ENCODE measurements at places on chromosomes 11 and 22.

GRCh38 chr11:21930408-21930807, 262.5 kb upstream of the ANO5 start:
- DNase-seq = no peak

DNA sequence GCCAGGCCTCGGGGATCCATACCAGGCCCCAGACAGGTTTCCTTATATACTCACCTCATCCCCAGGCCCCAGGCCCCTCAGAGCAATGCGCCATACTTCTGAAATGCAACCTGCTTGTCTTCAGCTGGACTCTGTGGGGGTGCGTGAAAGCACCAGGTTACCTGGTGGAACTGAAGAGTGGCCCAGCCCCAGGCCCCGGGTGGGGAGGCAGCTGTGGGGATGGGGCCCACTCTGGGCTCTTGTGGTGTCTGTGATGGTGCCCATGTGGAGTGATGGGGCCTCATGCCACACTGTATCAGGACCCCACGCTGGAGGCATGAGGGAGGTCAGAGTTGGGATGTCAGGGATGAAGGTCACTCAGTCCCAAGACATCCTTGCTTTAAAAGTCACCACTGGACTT, 999.0 kb downstream of the BRD1 start:
- no peak for DNase-seq

GRCh38 chr11:44258190-44258489, 51.8 kb downstream of the ALX4 start:
- DNase-seq = peak; percentile 18

DNA sequence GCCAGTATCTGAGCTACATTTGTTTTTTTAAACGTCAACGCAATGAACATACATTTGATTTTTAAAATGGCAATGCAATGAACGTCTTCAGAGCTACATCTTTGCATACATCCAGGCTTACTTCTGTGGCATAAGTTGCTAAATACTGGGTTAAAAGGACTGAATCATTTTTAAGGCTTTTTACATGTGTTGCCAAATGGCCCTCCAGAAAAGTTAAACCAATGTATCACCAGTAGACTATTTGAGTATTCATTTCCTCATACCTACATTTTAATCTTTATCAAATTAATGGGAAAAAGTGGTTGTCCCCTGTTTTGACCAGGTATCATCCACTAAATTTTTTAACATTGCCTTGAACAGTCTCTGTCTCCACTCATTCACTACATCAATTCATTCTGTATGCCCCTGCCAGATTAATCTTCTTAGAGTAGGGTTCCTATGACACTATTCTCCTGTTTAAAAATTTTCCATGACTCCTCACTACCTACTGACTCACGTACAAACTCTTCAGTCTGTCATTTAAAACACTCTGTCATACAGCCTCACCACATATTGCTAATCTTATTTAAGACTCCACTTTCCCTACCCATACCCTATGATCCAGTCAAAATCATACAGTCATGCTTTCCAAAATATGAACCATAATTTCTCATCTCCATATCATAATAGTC, 12.4 kb upstream of the PRRG4 start:
- DNase-seq = no peak

DNA sequence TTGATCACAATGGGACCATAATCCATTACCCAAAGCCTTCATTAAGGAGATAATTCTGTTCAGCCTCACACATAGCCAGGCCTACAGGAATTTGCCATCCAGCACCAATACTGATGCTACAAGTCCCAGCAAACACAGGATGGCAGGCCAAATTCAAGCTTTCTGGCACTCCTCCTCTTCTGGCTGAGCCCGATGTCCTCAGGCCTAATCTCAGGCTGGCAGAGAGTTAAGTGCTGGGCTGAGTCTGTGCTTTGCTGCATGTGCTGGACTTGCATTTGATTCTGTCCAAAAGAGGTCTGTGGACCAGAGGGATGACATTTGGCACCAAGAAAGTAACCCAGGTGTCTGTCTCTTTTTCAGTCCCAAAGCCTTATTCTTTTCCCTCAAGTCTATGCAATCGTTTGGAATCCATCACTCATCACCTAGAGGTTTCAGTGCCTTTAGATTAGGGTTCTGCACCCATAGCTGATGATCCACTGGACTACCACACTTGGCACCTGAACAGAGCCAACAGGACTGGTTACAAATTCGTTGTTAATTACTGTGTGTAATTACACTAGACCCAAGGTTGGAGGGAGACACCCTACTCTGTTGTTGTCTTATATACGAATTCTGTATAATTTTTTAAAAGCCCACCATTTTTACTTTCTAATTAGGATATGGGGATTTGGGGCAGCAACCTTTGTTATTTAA, 19.4 kb upstream of the LIN7C start:
- DNase-seq = no peak

GRCh38 chr11:14106303-14107049, 144.0 kb downstream of the SPON1 start:
- DNase-seq = no peak

DNA sequence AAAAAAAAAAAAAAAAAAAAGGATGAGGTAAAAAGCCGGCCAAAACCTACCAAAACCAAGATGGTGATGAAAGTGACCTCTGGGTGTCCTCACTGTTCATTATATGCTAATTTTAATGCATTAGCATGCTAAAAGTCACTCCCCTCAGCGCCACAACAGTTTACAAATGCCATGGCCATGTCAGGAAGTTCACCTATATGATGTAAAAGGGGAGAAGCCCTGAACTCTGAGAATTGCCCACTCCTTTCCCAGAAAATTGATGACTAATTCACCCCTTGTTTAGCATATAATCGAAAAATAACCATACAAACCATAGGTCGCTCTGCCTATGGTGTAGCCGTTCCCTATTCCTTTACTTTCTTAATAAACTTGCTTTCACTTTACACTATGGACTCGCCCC, 11.1 kb downstream of the C11orf96 start:
- DNase-seq = no peak

- DNase-seq = no peak
These were observed 13.7 kb upstream of the POU2AF2 start for GRCh38 chr11:111231836-111232235.

DNA sequence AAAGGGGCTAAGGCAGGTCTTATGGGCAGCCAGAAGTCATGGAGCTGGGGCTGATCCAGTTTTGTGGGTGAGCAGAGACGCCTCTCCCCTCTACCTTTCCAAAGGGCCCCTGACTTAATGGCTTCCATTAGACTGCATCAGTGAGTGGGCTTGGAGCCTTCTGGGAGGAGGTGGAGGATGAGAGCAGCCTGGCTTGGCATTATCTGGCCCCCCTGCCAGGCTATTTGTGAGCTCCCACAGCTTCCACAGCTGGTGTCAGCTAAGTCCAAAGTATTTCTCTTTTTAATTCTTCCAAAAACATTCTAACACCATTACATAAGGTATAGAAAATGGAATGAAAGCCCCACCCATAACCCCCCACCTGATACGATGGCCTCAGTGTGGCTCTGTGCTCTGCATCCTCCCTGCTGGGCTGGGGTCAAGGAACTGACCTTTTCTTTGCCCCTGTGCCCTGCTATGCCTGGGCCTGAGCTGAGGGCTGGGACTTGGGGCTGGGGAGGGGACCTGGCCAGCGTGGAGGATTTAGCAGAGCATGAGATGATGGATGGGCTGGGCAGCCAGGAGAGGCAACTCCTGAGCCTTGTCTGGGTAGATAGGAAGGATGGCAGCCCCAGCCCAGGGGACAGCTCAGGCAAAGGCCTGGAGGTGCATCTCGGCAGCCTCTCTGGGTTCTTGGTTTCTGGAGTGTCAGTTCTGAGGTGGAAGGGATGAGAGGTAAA, 4.0 kb downstream of the AIFM3 start:
- DNase-seq = no peak

- DNase-seq = no peak
These were observed 49.6 kb upstream of the MPEG1 start for GRCh38 chr11:59262177-59262818.

DNA sequence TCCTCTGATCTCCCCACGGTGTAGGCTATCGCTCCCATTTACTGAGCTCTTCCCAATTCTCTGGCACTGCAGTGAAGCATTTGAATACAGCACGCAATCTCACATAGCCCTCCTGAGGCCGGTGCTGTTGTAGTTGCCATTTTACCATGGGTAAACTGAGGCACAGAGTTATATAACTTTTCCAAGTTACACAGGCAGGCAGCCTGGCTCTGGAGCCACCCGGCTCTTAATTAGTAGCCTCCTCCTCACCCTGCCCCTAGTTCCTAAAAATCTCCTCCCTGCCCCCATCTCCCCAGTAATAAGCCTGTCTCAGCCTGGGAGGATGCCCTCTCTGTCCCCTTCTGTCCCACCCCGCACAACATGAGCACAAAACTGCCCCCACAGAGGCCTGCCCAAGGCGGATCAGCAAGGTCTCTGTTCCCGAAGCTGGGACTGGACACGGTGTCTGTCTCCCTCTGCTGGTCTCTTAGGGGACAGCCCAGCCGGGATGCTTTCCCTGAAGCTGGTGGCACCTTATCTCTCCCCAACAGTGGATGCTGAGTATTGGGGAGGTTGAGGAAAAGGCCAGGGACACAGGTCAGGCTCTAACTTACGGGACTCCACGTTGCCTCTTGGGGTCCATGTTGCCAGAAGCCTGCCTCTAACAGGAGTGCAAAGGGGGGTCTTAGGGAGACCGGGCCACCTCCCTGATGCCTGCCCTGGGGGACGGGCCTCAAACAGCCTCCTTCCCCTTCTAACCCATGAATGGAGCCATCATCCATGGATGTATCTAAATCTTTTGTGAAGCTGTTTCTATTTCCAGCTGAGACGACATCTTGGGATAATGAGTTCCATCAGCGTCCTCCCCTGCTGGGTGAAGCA, 9.1 kb upstream of the CLCF1 start:
- DNase-seq = peak; percentile 75

- no peak for DNase-seq
These were observed 7.0 kb upstream of the RRM1 start for GRCh38 chr11:4087551-4087950.

DNA sequence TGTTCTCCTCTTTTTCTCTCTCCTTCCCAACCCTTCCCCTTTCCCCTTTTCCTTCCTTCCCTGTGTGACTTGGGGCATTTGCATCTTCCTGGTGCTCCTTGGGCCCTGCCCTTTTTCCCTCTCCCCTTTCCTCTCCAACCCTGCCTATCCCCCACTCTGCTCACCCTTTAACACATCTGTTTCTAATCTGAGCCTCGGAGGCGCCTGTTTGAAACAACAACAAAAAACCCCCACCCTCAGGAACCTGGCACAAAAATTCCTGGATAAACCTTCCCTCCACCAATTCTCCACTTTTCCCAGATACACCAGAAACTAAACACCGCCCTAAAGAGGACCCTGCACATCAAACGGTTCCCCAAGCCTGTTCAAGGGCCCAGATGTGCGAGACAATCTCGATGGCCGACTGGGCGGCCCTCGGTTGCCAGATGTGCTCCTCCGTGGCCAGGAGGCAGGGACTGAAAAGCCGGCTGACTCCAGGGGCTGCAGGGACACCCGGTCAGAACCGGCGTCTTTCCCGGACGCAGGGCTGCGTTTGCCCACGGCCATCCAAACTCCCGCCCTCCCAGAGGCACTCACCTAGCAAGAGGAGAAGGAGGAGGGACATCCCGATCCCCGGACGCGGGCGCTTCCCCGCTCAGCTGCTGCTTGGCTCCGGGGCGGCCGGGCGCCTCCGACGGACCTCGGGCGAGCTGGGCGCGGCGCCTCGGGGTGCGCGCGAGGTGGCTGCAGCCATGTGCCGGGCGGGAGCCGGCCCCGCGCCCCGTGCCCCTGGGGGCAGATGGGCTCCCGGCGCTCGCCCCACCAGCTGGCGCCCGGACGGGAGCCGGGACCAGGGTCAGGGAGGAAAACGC, 486 bp downstream of the CLMP start:
- peak; percentile 46 for DNase-seq

GRCh38 chr11:8206251-8207079, 37.6 kb upstream of the RIC3 start:
- no peak for DNase-seq

DNA sequence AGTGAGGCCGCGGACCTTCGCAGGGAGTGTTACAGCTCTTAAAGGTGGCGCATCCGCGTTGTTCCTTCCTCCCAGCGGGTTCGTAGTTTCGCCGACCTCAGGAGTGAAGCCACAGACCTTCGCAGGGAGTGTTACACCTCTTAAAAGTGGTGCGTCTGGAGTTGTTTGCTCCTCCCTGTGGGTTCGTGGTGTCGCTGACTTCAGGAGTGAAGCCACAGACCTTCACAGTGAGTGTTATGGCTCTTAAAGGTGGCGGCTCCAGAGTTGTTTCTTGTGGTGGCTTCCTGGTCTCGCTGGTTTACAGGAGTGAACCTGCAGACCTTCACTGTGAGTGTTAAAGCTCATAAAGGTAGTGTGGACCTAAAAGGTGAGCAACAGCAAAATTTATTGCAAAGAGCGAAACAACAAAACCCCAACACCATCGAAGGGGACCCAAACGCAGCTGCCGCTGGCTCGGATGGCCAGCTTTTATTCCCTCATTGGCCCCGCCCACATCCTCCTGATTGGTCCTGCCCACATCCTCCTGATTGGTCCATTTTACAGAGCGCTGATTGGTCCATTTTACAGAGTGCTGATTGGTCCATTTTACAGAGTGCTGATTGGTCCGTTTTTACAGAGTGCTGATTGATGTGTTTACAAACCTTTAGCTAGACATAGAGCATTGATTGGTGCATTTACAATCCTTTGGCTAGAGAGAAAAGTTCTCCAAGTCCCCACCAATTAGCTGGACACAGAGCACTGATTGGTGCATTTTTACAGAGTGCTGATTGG, 1.2 kb upstream of the TMEM45B start:
- DNase-seq = peak; percentile 73

- no peak for DNase-seq
These were observed 462.4 kb downstream of the BRD1 start for GRCh38 chr22:49365191-49365837.

DNA sequence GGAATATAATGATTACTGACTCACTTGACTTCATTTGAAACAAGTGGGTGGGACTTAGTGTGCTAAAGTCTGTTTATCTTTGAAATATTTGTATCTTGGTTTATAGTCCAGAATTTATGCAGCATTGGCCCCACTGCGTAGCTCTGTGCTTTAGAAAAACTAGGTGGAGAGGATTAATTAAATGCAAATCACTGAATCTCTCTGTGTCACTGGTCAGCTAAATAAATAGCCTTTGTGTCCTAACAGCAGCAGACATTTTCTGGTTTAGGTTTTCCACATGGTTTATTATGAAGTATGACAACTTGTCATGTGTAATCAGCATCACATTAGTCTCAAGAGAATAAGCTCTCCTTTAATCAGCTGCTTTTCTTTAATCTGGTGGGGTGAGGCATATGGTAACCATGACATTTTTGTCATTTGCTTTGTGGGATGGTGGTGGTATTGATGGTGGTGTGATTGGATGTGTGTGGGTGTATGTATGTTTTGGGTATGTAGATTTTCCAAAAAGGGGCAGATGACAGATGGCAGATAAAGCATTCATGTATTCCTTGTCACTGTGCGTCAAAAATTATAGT, 33.9 kb downstream of the BCL2L13 start:
- no peak for DNase-seq

DNA sequence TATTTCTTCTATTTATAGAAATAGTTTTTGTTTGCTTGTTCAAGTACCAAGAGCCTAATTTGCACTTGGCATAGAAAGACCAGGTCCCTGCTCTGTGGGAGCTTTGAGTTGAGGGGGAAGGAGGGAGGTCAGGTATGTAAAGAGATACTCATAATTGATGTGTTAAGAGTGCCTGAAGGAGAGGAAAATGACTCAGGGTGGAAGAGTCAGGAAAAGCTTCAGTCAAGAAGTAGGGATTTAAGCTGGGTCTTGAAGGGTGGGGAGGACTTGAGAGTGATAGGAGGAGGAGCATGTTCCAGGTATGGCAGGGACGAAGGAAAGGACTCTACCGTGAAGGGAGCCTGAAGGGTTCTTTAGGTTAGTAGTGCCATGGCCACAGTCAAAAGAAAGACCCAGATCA, 9.0 kb downstream of the RBX1 start:
- no peak for DNase-seq

Data from T47D (cell line).